ENCODE measurements at places on chromosomes 7 and 10.

GRCh38 chr10:79244068-79244442 lies 103.2 kb upstream of the PPIF start:
- no peak for DNase-seq

GRCh38 chr7:898855-899681 lies 22.7 kb downstream of the GET4 start:
- DNase-seq = no peak

GRCh38 chr7:22660732-22661131 lies 66.3 kb upstream of the IL6 start:
- DNase-seq = no peak

GRCh38 chr10:15630353-15630752 lies 89.4 kb downstream of the ITGA8 start:
- no peak for DNase-seq

GRCh38 chr10:78366663-78367411 lies 333.2 kb downstream of the RPS24 start:
- no peak for DNase-seq

All from activated CD4-positive, alpha-beta T cell treated with anti-CD3 and anti-CD28 coated beads, Interleukin-2, amount 10 ng/mL, durations not matched to agents 7 days and 5 days (primary cell).